ENCODE measurements at places on chromosomes 3 and 15. TPM values are rescaled to one million over a fixed set of nuclear protein-coding genes. Genes with fewer than 3 reads are reported as not detected.

NEK10 gene
- 0.63 TPM for total RNA-seq

TNFSF10 gene
- total RNA-seq: 20.6 TPM

ZBED2 gene
- not detected for total RNA-seq

TMEM115 gene
- total RNA-seq: 20.3 TPM

P2RY1 gene
- 3.1 TPM for total RNA-seq

GCSAM gene
- total RNA-seq: 6.4 TPM

IQCF5 gene
- not detected for total RNA-seq

EPHA6 gene
- total RNA-seq: not detected

ECE2 gene
- total RNA-seq: not detected

LINGO1 gene
- total RNA-seq: not detected

CLCN2 gene
- total RNA-seq: 0.63 TPM

OR5H6 gene
- not detected for total RNA-seq

GCHFR gene
- total RNA-seq: 15.5 TPM

KCNAB1 gene
- total RNA-seq: not detected

LIPH gene
- 0.84 TPM for total RNA-seq

PRR23E gene
- total RNA-seq: not detected

CD200 gene
- total RNA-seq: 6.9 TPM

GALNT15 gene
- total RNA-seq: not detected

PLIN1 gene
- total RNA-seq: under 0.01 TPM

ARNT2 gene
- not detected for total RNA-seq

ADCY5 gene
- not detected for total RNA-seq

ACKR4 gene
- 0.31 TPM for total RNA-seq

NLGN1 gene
- 0.10 TPM for total RNA-seq

MKRN3 gene
- 1.6 TPM for total RNA-seq

ANKRD34C gene
- not detected for total RNA-seq

NEIL1 gene
- total RNA-seq: 19.3 TPM

ARL8B gene
- 106 TPM for total RNA-seq

NR1I2 gene
- total RNA-seq: not detected

GOLGA6L7 gene
- total RNA-seq: not detected

TGM4 gene
- not detected for total RNA-seq

DNAH12 gene
- 0.63 TPM for total RNA-seq

KLHDC8B gene
- 2.7 TPM for total RNA-seq

ZPLD1 gene
- total RNA-seq: not detected

ZFAND6 gene
- total RNA-seq: 177 TPM

SLC6A20 gene
- total RNA-seq: 0.10 TPM

CDHR4 gene
- not detected for total RNA-seq

ZBTB47 gene
- total RNA-seq: 2.4 TPM

P2RY13 gene
- total RNA-seq: 14.9 TPM

NAALADL2 gene
- total RNA-seq: 1.3 TPM

APOD gene
- not detected for total RNA-seq

SAXO2 gene
- total RNA-seq: 2.1 TPM

SLC6A11 gene
- total RNA-seq: under 0.01 TPM

CYP8B1 gene
- under 0.01 TPM for total RNA-seq

DAG1 gene
- total RNA-seq: 9.4 TPM

CCR3 gene
- 0.52 TPM for total RNA-seq

IL12A gene
- 4.1 TPM for total RNA-seq

PLA1A gene
- 2.7 TPM for total RNA-seq

C3orf70 gene
- total RNA-seq: not detected

GMNC gene
- not detected for total RNA-seq

Measured in mononuclear cell (primary cell).